ENCODE measurements at places on chromosomes 3 and 15.

DNA sequence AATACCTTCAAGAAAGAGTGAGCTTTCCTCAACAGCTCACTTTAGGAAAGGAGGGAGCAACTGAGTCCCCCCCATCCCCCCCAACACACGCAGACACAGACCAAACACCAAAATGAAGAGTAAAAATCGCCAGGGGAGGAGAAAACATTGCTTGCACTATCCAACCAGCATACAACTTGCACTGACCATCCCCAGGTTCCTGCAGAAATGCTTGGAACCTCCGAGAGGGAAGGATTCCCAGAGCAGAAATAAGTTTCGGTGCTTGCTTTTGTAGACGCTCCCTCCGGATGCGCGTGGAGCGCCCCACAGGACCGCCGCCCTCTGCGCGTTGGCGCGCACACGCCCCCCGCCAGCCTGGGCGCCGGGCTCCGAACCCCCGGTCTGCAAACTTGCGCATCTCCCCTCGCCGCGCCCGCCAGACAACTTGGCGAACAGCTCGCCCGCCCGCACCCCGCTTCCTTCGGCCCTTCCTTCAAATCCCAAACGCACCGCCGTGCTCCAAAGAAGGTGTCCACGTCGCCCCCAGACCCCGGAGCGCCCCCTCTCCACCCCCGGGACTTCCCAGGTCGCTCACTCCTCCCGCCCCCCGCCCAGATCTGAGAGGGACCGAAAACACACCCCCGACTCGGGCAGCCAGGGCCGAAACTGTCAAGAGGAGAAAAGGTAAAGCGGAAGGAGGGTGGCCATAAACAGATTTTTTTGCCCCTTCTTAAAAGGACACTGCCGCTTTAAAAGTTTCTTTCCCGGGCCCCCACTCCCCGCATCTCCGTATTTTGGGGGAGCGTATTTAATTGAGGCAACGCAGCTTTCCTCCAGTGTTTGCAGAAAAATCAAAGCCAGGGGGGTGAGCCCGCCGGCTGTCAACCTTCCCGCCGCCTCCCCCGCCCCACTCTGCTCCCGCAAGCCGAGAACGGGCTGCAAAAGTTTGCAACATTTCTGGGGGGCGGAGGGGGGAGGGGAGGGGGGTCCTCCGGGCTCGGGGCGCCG lies 859 bp downstream of the RORA start:
- DNase-seq: no peak

- DNase-seq: no peak
Observed at GRCh38 chr3:88444251-88444650, 294.5 kb downstream of the C3orf38 start.

DNA sequence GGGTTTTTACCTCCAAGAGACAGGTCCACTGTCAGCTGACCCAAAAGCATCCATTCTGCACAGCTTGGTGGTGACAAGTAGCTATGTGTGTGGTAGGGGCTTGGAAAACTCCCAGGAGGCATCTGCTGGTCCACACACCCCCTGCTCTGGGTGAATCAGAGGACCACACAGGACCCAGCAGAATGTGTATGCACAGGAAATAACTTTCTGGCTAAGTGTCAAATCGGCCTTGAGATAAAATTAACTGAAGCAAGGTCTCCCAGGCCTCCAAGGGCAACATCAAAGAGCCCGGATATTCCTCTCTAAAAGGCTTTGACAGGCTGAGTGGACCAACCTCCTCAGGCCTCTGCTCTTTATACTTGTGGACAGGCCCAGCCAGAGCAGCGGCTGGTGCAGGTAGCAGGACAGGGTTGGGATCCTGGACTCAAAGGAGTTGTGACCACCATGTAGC lies 66.5 kb downstream of the CTNNB1 start:
- DNase-seq: no peak

- DNase-seq: peak; percentile 31
Observed at GRCh38 chr15:33226559-33227181, 32.2 kb upstream of the FMN1 start.

- DNase-seq: no peak
Observed at GRCh38 chr15:88700716-88701115, 61.9 kb downstream of the ISG20 start.

GRCh38 chr3:79047581-79047980 lies 720.2 kb downstream of the ROBO1 start:
- no peak for DNase-seq

Measured in activated T-helper 1 cell treated with anti-CD3 and anti-CD28 coated beads, Interleukin-2, amount 50 U/mL, for 16 hours (primary cell).